ENCODE measurements at places on chromosomes 3 and 15.

GRCh38 chr3:77298417-77298816 lies 258.5 kb downstream of the ROBO2 start:
- DNase-seq: no peak
- no peak overlapping the region for H3K4me3 ChIP-seq
- H3K27me3 ChIP-seq: no peaks in the 10 kb centered on the region
- H3K27ac ChIP-seq: no peak overlapping the region

GRCh38 chr3:23329471-23330105 lies 126.5 kb downstream of the UBE2E2 start:
- H3K27me3 ChIP-seq: no peaks in the 10 kb centered on the region
- H3K36me3 ChIP-seq: no peaks in the 10 kb centered on the region
- H3K4me1 ChIP-seq: no peaks in the 10 kb centered on the region
- no peak overlapping the region for H3K27ac ChIP-seq
- no peak overlapping the region for H3K4me3 ChIP-seq

DNA sequence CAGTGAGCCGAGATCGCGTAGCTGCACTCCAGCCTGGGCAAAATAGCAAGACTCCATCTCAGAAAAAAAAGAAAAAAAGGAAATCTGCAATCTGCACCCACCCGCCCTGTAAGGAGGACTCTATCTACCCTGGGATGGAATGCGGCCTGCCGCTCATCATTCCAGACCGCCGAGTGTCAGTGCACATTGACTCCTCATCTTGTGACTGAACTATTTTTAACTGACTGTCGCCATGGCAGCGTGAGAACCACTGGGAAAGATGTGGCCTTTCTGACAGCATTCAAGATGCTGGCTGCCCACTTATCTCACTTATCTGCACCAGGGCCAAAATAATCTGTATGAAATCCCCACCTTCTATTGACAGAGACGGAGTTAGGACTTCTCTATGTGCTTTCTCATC lies 38.8 kb upstream of the ANKRD34C start:
- DNase-seq: no peak
- peaks cover 7% of the 10 kb centered on the region for H3K4me1 ChIP-seq
- H3K36me3 ChIP-seq: no peaks in the 10 kb centered on the region

GRCh38 chr15:68774120-68774519 lies 46.6 kb downstream of the ANP32A start:
- no peaks in the 10 kb centered on the region for H3K36me3 ChIP-seq
- no peak for DNase-seq
- H3K4me3 ChIP-seq: no peak overlapping the region
- no peaks in the 10 kb centered on the region for H3K27me3 ChIP-seq
- no peak overlapping the region for H3K27ac ChIP-seq

All from spinal cord (tissue), 10 donors.